Adrenal gland (tissue), 19 donors: ENCODE measurements at places on chromosomes 2 and 18. TPM values are rescaled to one million over a fixed set of nuclear protein-coding genes. Genes with fewer than 3 reads are reported as not detected.

POTEI gene
- total RNA-seq = not detected

CD207 gene
- not detected for total RNA-seq

NRBP1 gene
- 75.4 TPM for total RNA-seq

REG3A gene
- 1.8 TPM for total RNA-seq

GALNT14 gene
- total RNA-seq = not detected

GRCh38 chr18:75369026-75369721 lies 58.3 kb downstream of the SMIM21 start:
- no peaks in the 10 kb centered on the region for H3K36me3 ChIP-seq
- no peaks in the 10 kb centered on the region for H3K27me3 ChIP-seq
- DNase-seq = no peak
- H3K27ac ChIP-seq = no peak overlapping the region
- H3K4me1 ChIP-seq = no peaks in the 10 kb centered on the region

DNA sequence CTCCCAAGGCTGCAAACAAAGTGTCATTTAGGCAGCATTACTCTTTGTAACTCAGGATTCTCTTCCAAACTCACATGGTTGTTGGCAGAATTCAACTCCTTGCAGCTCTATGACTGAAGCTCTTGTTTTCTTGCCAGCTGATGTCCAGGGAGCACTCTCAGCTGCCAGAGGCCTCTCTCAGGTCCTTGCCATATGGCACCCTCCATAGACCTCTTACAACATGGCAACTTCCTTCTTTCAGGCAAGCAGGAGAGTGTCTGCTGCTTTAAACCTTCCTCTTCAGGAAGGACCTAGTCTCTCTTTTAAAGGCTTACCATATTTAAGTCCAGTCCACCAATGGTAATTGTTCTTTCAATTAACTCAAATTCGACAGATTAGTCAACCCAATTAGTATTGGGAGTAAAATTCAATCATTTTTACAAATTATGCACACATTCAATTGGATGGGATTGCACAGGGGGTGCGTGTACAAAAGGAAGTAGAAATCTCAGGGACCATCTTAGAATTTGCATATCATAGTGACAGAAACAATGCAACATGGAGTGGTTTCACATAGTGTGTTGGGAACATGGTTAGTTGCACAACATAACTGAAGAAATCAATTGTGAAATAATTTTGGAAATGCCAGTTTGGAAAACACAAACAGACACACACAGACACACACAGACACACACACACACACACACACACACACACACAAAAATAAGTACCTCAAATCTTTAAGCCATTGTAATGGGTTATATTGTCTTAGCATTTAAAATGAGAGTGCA lies 893.5 kb upstream of the ZEB2 start:
- no peaks in the 10 kb centered on the region for H3K36me3 ChIP-seq
- no peaks in the 10 kb centered on the region for H3K4me1 ChIP-seq
- H3K4me3 ChIP-seq = no peak overlapping the region
- DNase-seq = no peak
- no peaks in the 10 kb centered on the region for H3K27me3 ChIP-seq
- no peak overlapping the region for H3K27ac ChIP-seq
